ENCODE measurements at places on chromosomes 12 and 14. TPM values are rescaled to one million over a fixed set of nuclear protein-coding genes. Genes with fewer than 3 reads are reported as not detected.

CCDC175 gene
- not detected for total RNA-seq

PSME1 gene
- 166 TPM for total RNA-seq

DNAI7 gene
- total RNA-seq = 1.1 TPM

ZFHX2 gene
- total RNA-seq = 0.54 TPM

BATF gene
- 5.0 TPM for total RNA-seq

POTEM gene
- not detected for total RNA-seq

DNA sequence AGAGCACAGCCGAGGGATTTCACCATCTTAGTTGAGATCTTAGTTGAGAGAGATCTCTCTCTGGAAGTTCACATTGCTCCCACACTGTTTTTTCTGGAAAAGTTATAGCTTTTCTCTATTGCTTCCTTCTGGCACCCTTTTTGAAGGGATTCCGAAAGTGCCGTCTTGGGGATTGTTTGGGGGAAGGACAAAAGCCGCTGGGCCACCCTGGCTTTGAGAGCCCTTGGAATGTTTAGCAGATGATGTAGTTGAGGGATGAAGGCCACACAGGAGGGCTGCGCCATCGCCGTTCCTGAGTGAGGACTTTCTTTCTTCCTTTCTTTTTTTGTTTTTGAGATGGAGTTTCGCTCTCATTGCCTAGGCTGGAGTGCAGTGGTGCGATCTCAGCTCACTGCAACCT, 17.7 kb downstream of the PLEKHG3 start:
- peak; percentile 50 for DNase-seq
- H3K27me3 ChIP-seq = no peaks in the 10 kb centered on the region
- no peaks in the 10 kb centered on the region for H3K36me3 ChIP-seq

DNA sequence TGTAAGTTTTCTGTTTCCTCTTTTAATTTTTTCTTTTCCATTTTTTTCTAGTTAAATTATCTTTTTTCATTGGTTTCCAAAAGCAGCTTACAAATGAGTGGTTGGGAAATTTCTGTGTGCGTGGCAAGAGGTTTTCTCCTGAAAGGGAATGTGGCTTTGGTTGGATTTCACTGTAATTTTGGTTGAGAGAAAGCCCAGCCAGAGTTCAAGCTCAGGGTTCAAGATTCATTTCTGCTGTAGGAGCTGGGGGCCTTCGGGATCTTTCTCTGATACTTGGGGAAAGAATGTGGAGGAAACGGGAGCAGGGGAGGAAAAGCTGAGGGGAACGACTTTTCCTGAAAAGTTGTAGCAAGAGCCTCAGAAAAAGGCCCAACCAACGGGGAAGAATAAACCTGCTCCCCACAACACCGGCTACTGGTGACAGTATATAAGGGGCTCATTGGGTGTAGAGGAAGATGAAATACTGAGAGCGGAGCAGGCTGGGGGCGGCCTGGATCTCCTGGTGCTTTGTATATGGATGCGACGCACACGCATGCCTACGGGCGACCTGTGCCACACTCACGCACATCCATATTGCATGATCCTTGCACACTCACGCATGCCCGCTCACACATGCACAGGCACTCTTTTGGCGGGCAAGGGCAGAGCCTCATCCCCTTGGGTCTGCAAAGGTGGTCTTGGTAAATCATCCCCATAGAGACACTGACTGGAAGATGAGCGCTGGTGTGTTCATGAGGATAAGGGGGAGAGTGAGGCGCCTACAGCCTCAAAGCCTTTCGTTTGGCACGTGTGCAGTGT, 1.9 kb downstream of the HOXC10 start:
- H3K27ac ChIP-seq = no peak overlapping the region
- H3K4me1 ChIP-seq = peaks cover 22% of the 10 kb centered on the region
- no peak overlapping the region for H3K4me3 ChIP-seq

DNA sequence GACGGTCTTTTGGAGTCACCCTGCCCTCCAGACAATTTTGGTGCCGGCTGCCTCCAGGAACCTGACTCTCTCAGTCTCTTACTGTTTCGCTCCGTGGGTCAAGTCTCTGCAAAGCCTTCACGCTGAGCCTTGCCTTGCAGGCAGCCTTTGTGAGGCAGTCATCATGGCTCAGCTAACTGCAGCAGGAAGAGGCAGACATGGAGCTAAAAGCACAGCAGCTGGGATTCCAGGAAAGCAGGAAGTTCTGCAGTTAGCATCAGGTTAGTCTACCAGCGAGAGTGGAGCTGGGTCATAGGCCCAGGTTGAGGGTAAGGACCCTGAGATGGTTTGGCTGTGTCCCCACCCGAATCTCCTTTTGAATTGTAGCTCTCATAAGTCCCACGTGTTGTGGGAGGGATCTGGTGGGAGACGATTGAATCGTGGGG, 305.4 kb downstream of the PCNX1 start:
- no peak overlapping the region for H3K4me3 ChIP-seq
- H3K36me3 ChIP-seq = no peaks in the 10 kb centered on the region
- H3K27ac ChIP-seq = no peak overlapping the region
- no peak for DNase-seq

DNA sequence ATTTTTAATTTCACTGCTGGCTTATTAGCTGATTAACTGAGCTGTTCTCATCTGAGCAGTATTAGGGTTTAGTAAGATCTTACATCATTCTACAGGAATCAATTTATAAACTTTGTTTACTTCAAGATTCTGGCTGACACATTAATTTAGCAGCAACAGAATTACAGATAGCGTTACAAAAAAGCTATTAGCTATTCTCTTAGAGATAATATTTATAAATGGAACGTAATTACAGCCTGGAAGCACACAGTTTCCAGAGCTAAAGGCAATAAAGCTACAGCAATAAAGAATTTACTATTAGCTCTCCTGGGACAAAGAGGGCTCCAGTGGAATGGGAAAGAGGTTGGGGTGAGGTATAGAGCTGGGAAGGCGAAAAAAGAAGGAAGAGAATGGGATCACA, 34.7 kb downstream of the PDE6H start:
- peaks cover 18% of the 10 kb centered on the region for H3K4me1 ChIP-seq
- H3K27me3 ChIP-seq = no peaks in the 10 kb centered on the region
- H3K4me3 ChIP-seq = no peak overlapping the region
- no peaks in the 10 kb centered on the region for H3K36me3 ChIP-seq

GRCh38 chr12:93819050-93819491, 141.9 kb downstream of the CRADD start:
- DNase-seq = peak; percentile 96
- H3K36me3 ChIP-seq = no peaks in the 10 kb centered on the region
- H3K4me3 ChIP-seq = no peak overlapping the region
- H3K4me1 ChIP-seq = peaks cover 72% of the 10 kb centered on the region
- no peaks in the 10 kb centered on the region for H3K27me3 ChIP-seq

- no peaks in the 10 kb centered on the region for H3K36me3 ChIP-seq
- DNase-seq = no peak
- no peak overlapping the region for H3K27ac ChIP-seq
- no peaks in the 10 kb centered on the region for H3K27me3 ChIP-seq
- H3K4me3 ChIP-seq = no peak overlapping the region
Observed at GRCh38 chr12:93225094-93225493, 152.6 kb upstream of the NUDT4 start.

DNA sequence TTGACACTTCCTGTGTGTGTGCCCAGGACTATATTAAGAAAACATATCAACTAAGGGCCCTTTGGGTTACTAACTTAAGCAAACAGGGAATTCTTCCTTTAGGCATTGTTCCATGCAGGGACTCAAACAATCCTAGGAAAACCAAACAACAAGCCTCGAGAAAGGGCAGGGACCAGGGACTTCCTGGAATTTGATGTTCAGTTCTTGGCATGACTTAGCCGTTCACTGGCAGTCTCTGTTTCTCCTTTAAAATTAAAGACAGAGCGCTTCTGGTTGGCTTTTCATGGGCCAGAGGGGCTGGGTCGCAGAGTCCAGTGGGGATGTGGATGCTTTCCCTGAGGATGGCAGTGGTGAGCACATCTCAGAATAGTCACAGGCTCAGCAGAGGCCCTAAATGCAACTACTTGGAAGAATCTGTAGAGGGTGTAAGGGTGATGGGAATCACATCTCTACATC, 35.2 kb downstream of the RNFT2 start:
- H3K36me3 ChIP-seq = no peaks in the 10 kb centered on the region
- no peaks in the 10 kb centered on the region for H3K27me3 ChIP-seq
- H3K27ac ChIP-seq = no peak overlapping the region

- no peak overlapping the region for H3K4me3 ChIP-seq
- H3K4me1 ChIP-seq = no peaks in the 10 kb centered on the region
- peaks cover 11% of the 10 kb centered on the region for H3K27me3 ChIP-seq
- no peaks in the 10 kb centered on the region for H3K36me3 ChIP-seq
Observed at GRCh38 chr14:99318091-99318958, 46.3 kb upstream of the BCL11B start.

- no peak for DNase-seq
- no peak overlapping the region for H3K27ac ChIP-seq
- no peak overlapping the region for H3K4me3 ChIP-seq
- H3K27me3 ChIP-seq = no peaks in the 10 kb centered on the region
- H3K36me3 ChIP-seq = no peaks in the 10 kb centered on the region
Observed at GRCh38 chr12:92546635-92547348, 156.0 kb upstream of the PLEKHG7 start.

- H3K27me3 ChIP-seq = no peaks in the 10 kb centered on the region
- H3K27ac ChIP-seq = no peak overlapping the region
- no peaks in the 10 kb centered on the region for H3K36me3 ChIP-seq
- DNase-seq = no peak
Observed at GRCh38 chr12:72230589-72230988, 41.6 kb upstream of the TRHDE start.

DNA sequence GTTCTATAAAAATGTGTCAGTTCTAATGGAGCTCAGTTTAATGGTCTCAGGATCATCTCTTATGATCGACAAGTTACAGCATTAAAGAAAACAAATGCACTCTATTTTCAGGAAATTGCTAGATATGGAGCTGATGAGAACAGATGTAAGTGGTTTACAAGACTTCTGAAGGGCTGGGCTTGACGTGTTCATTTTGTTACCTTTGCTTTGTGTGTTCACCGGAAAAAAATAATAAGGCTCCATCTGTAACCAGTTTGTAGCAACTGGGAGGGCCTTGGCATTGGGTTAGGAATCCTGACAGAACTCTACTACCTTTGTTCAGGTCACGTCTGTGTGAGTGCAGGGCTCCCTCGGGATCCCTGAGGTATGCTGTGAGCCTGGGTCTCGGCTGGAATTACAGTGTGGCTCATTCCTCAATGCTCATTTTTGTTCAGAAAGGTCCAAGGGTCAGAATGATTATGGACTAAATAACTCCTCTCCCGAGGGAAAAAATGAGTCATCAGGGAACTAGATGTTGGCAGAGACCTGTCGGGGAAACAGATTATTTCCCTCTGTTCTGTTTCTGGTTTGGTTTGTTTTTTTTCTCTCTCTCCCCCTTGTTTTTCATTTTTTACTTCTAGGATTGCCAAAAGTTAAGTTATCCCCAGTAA, 158.0 kb downstream of the SLC5A8 start:
- no peak overlapping the region for H3K27ac ChIP-seq
- no peaks in the 10 kb centered on the region for H3K36me3 ChIP-seq
- H3K4me1 ChIP-seq = no peaks in the 10 kb centered on the region
- no peak overlapping the region for H3K4me3 ChIP-seq

DNA sequence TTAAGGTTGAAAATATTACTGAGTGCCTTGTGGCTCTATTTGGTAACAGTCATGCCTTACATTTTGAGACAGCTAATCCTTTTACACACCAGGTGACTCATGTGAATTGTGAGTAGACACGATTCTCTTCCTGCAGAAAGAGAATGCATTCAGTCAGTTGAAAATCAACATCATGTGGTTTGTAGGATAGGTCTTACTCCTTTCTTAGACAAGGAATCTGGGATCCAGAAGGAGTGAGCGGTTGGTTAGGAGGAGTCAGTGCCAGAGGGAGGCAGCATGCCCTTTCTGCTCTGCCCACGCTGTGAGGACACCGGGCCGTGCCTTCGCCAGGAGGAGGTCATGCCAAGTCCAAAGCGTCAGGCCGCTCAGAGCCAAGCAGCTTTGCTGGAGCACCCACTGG, 47.6 kb downstream of the TRAF3 start:
- no peak overlapping the region for H3K27ac ChIP-seq
- no peaks in the 10 kb centered on the region for H3K27me3 ChIP-seq
- no peak overlapping the region for H3K4me3 ChIP-seq
- H3K4me1 ChIP-seq = no peaks in the 10 kb centered on the region

DNA sequence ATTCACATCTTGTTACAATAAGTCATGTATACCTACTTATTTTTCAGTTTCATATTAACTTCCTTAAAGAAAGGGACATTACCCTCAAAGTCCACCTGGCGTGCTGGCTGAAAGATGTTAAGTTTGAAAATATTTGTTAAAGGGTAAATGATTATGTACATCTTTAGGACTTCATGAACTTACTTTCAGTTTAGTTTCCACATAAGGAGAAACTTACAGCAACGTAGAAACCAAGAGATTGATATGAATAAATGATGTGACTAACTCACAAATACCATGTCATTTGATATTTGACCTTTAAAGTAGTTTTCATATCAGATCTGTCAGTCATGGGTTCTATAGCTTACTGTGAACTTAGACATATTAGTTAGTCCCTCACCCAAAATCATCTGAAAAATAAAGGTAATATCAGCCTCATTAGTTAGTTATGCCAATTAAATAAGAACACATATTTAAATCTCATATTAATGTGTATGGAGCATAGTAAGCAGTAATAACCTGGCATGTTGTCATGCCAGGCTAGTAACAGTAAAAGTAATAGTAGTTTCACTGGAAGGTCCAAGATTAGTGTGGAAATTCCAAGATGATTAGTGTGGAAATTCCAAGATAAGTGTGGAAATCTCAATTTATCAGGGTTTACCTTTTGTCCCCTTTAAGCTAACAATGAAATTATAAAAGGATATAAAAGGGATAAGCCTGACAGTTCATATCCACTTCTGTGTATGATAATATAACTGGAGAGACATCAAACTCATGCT, 1.9 kb upstream of the CLEC2D start:
- H3K27me3 ChIP-seq = no peaks in the 10 kb centered on the region
- no peak for DNase-seq
- peaks cover 9% of the 10 kb centered on the region for H3K4me1 ChIP-seq
- H3K27ac ChIP-seq = peak overlapping the region; percentile 35
- no peaks in the 10 kb centered on the region for H3K36me3 ChIP-seq

DNA sequence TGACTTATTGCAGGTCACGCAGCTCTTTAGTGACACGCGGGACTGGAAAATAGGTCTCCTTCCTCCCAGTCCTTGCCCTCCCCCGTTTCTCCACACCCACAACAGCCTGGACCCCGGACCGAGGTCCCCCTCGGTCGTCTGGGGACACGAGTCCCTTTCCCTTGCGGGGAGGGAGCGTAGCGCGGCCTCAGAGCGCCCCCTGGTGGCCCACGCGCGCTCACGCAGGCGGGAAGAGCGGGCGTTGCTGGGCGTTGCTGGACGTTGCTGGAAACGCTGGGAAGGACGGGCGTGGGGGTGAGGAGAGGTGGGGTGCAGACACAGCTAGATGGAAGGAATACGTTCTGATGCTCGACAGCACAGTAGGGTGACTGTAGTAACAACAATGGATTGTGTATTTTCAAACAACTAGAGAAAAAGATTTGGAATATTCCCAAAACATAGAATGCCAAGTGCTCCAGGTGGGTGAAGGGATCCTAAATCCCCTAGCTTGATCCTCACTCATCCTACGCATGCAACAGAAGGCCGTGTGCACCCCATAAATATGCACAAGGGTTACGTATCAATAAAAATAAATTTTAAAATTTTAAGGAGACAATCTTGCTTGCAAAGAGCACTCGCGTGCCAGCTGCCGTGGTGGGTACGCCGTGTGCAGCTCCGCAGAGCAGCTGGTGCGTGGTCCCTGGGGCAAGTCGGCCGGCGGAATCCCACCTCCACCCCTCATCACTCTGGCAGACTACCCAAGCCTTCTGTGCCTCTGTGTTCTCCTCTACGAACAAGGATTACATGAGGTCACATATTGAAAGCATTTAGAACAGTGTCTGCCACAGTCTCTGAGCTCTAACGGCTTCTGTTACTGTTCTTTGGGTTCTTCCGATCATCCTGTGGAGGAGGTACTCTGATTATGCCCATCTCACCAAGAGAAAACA, 87.4 kb downstream of the B4GALNT3 start:
- no peak overlapping the region for H3K27ac ChIP-seq
- H3K27me3 ChIP-seq = peaks cover 44% of the 10 kb centered on the region
- no peak overlapping the region for H3K4me3 ChIP-seq
- H3K36me3 ChIP-seq = no peaks in the 10 kb centered on the region
- no peak for DNase-seq
- no peaks in the 10 kb centered on the region for H3K4me1 ChIP-seq
